ENCODE measurements at places on chromosomes 11 and 22.

DNA sequence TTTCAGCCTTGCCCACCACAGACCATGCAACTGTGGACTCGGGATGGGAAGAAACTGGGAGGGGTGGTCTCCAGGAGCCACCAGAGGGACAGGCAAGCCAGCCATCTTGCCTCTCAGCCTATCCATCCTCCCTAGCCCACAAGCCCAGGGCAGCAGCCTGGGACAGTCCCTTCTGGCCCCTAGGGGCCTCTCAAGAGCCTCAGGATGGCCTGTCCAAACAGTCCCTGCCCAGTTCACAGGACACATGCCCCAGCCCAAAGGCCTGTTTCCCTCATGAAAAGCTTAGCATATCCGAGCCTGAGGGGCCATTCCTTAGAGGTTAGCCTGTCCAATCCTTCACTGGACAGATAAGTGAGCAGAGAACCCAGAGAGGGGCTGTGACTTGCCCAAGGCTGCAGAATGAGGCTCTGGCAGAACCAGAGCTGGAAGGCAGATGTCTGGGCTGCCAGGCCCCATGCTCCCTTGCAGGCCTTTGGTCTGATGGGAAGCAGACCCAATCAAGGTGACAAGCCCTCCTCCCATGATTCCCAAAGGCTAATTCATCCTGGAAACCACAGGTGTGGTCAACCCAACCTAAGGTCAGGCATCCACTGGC is 28.2 kb downstream of the LRRC10B start:
- DNase-seq: no peak

GRCh38 chr11:42319921-42320320 is 860.5 kb upstream of the LRRC4C start:
- DNase-seq: no peak

GRCh38 chr11:32701616-32702015 is 92.8 kb downstream of the CCDC73 start:
- no peak for DNase-seq

DNA sequence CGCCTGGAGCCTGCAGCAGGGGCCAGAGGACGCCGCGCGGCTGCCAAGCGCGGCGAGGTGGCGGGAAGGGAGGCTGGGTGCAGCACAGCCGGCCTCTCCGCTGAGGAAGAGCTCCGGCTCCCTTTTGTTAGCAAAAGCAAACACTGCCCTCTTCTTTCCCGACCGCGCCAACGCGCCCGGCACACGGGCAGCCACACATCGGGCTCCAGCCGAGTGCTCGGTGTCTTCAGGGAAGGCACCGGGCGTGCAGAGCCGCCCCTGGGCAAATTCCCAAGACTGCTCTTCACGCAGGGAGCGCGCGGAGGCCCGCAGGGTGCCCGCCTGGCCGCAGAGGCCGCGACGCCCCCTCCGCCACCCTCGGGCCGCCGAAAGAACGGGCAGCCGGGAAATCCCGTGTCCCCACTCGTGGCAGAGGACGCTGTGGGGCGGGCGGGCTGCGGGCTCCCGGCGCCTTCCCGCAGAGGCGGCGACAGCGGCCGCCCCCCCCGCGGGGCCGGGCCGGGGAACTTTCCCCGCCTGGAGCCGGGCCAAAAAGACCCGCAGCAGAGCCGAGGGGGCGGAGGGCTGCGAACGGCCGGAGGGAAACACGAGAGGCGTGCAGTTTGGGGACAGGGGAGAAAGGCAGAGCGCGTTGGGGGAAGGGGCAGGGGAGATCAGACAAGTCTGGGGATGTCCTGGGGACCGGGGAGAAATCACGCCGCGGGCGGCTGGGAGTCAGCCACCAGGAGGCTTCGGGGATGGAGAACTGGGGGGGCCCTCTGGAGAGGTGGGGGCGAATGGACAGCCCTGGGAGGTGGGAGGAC is 931 bp downstream of the CADM1 start:
- DNase-seq: peak; percentile 3

- DNase-seq: no peak
Measured at GRCh38 chr11:13984616-13985450, 22.3 kb downstream of the SPON1 start.

DNA sequence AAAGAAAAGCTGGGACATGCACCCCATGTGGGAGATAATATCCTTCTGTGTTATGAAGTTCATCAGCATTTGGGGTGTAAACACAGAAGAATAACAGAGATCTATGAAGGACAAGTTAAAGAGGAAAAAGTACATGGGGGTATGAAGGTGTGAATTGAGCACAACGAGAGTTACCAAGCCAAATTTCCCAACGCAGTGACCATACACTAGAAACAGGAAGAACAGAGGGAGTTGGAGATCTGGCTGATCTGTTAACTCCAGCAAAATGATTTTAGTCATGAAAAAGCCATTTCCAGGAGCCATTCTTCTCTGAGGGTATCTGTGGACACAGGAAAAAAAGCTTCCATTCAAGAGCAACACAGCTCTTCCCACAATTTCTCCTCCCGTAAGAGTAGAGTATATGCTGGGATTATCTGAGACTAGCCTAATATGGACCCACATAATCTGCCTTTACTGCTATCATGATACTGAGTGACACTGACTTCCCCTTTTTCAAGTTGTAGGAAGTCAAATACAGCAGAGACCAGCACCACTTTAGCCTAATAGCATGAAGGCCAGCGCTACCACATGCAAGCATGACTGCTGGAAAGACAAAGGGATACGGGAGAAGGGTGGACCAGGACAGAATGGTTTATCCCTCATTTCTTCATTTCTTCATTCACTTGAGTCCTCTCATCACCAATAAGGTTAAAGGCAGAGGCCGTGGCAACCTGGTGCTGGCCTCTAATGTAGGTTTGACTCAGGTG is 19.6 kb upstream of the OR8D2 start:
- DNase-seq: no peak

DNA sequence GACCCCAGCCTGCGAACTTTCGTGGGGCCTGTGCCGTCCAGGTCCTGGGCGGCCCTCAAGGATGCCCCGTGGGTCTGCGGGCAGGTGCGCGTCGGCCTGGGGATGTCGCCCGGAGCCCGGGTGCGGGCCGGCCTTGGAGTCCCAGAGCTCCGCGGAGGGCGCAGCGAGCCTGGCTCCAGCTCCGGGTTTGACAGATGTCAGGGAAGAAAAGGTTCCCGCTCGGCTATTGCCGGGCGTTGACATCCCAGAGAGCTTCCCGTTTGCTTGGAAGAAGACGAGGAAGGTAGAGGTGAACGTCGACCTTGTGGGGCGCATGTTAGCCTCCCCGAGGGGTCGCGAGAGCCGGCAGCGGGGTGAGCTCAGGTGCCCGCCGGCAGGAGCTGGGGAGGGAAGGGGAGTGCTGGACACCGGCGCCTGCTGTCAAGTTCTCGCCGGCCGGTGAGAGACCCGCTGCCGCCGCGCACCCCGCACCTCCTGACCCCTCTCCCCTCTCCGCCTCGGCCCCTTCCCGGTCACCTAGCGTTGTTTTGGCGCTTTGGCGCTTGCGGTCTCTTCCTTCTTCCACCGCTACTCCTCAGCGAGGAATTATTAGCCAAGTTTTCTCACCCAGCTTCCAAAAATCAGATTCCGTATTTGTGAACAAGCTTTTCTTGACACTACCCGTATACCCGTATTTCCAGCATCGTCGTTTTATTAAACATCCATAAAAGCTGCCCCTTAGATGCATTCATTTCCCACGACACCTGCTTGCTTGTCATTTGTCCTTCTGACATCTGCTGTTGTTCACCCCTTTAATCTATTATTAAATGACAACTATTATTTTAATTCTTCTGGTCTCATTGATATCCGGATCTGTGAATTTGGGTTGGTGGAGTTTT is 1.3 kb downstream of the BMAL1 start:
- peak; percentile 22 for DNase-seq
